Fibroblast of villous mesenchyme (primary cell): ENCODE measurements at places on chromosomes 16 and 17.
A peak's percentile ranks its signal among the peaks of the same experiment; 100 is the strongest.

DNA sequence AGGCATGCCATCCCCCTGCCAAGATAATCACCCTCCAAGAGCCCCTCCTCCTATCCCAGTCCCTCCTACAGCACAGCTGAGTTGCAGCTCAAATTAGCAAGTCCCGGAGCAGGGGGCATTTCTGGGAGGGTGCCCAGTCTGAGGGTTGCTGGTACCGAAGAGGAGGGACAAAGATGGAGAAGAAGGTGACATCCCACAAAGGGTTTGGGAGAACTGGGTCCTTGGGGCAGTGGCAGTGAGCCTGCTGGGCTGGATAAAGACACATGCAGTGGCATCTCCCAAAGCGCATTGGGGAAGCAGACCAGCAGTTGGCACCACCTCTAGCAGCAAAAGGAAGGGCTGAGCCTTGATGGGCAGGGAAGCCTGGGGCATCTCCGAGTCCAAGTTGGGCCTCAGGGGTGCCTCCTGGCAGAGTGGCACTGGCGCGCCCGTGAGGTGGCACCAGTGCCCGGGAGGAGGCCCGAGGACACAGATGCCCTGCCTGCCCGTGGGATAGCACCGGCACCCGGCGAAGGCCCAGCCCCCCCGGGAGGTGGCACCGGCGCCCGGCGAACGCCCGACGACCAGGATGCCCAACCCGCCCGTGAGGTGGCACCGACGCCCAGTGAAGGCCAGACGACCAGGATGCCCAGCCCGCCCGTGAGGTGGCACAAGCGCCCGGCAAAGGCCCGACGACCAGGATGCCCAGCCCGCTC is 622 bp downstream of the TOM1L2 start:
- peak; percentile 17 for DNase-seq

DNA sequence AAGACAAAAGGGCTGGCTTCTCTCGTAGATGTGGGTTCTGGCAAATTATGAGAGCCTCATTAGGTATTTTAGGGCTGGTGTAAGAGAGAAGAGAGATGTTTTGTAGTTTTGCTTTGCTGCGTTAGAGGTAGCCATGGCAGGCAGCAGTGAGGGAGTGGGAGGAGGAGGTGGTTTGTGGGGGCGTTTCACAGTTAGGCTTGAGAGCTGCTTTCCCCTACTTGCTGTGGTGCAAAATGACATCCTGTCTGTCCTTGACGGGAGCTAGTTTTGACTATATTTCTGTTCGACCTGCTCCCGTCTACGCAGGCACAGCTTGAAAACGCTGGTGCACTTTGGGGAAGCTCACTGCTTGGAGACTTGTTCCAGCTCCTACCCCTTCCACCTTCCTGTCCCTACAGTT is 75.5 kb downstream of the SLC5A11 start:
- DNase-seq: no peak

DNA sequence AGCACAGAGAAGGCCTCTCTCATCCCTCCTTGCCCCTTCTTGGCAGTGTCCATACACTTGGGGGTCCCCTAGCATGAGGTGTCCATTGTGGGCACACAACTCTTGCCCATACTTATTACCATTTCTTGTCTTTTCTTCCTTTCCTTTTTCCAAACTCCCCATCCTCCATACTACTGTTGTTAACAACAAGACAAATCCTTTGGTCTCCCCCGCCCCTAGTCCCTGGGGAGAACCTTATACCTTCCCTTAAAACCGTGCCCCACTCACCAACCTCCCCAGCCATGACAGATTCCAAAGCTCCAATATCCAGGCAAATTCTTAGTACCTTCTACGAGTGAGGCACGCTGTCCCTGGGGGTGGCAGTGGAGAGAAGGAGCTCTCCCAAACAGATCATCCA is 82.9 kb downstream of the GAS7 start:
- no peak for DNase-seq

DNA sequence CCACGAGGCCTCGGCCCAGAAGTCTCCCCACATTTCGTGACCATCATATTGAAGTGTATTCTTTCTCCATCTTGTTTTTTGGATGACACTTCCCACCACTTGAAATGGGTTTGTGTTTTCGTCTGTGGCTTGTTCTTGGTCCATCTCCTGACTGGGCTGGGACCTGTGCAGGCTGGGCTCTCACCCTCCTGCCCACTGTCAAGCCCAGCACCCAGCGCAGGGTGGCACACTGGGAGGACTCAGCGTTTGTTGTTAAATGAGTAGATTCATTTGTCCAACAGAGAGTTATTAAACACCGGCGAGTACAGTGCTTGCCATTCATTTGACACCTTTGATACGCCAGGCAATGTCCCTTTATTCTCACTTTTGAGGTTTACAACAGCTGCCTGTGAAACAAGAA is 22.6 kb downstream of the NT5M start:
- no peak for DNase-seq

- DNase-seq: no peak
These were observed 46.9 kb downstream of the ZFHX3 start for GRCh38 chr16:73000907-73001521.

GRCh38 chr16:1414532-1415260 is at the start of gene UNKL:
UNKL (minus strand) TSS chr16:1414704; CDS start chr16:1414691, 13 bp downstream.
- peak; percentile 69 for DNase-seq

DNA sequence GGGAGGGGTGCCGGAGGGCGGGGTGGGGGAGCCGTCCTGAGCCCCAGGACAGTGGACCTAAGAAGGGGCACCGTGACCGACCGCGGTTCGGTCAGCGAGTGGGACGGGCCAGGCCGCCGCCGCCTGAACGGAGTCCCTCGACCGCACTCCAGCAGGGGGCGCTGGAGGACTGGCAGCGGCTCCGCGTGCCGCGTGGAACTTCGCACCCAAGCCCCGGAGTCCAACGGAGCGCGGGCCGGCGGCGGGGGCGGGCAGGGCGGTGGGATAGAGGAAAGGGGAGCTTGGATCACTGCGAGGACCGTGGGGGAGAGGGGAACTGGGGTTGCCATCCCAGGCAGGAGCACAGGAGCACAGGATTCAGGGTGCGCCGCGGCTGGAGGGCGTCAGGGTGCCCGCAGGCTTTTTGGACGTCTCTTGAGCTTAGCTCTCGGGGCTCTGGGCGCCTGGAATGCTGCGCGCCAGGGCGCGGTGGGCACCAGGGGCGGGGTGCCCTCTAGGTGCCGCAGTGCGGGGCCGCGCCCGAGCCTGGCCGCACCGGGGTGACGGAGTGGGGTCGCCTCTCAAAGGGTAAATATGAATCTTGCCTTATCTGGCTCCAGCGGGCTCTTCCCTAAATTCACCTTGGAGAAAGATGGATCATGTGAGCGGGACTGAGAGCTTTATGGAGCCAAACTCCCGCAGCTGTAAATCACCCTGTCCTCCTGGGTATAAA is 379 bp upstream of the OTOP2 start:
- peak; percentile 30 for DNase-seq

GRCh38 chr17:66951605-66951953 is 12.9 kb upstream of the CACNG4 start:
- DNase-seq: no peak
